NCI-H1694 treated with DMSO at 0.1 percent for 48 hours (cell line): ENCODE measurements at places on chromosomes 6 and 20.

GRCh38 chr6:1047981-1048541 lies 263.8 kb upstream of the FOXQ1 start:
- DNase-seq = no peak

- no peak for DNase-seq
Measured at GRCh38 chr20:10075606-10076005, 40.8 kb downstream of the ANKEF1 start.

GRCh38 chr6:132712366-132712765 lies 1.5 kb downstream of the VNN1 start:
- DNase-seq = no peak

DNA sequence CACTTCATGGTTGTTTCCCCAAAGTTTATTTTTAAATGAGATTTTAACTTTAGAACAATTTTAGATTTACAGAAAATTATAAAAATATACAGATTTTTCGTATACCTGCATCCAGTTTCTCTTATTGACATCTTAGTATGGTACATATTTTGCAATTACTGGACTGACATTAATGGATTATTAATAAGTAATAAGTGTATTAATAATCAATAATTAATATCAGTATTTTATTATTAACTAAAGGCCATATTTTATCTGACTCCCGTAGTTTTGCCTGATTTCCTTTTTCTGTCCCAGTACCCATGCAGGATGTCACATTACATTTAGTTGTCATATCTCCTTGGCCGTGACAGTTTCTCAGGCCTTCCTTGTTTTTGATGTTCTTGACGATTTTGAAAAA lies 307.0 kb downstream of the C6orf118 start:
- DNase-seq = no peak

DNA sequence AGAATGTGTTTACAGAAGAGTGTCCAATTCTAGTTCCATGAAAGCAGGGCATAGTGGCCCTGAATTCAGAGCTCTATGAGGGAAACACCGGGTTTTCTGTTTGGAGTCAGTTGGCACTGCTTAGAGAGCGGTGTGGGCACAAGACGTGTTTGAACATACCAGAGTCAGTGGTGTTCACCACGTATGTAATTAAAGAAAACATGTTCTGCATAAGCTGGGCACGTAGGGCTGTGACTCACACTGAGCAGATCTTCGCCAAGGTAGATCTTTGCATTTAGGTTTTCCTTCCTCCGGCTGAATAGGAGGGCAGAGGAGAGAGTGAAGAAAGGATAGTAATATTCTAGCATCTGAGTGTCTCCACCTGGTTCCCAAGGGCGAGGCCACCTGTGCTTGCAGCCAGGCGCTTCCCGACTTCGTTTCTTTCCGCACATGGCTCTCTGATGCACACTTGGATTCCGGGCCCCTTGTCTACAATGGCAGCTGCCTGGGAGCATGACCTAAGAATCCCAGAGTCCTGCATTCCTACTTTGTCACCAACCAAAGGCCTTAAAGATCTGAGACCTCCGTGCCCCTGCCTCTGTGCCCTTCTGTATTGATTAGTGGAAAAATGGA lies 136.2 kb downstream of the ERMARD start:
- no peak for DNase-seq

DNA sequence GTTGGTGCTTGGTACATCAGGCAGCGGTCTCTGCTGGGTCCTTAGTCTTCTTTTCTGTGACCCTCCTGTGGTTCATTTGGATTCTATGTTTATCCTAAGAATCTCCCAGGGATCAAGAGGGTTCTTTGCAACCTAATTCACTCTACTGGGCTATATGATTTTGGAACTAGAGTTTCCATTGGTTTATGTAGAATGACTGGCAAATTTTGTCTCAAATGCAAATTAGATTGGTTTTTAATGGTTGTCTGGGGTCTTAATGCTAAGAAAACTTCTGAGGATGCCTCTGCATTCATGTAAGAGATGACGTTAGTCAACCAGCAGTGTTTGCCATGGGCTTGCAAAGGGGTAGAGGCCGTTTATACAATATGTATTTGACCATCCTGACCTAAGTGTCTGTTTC lies 129.8 kb upstream of the ZFP64 start:
- no peak for DNase-seq

DNA sequence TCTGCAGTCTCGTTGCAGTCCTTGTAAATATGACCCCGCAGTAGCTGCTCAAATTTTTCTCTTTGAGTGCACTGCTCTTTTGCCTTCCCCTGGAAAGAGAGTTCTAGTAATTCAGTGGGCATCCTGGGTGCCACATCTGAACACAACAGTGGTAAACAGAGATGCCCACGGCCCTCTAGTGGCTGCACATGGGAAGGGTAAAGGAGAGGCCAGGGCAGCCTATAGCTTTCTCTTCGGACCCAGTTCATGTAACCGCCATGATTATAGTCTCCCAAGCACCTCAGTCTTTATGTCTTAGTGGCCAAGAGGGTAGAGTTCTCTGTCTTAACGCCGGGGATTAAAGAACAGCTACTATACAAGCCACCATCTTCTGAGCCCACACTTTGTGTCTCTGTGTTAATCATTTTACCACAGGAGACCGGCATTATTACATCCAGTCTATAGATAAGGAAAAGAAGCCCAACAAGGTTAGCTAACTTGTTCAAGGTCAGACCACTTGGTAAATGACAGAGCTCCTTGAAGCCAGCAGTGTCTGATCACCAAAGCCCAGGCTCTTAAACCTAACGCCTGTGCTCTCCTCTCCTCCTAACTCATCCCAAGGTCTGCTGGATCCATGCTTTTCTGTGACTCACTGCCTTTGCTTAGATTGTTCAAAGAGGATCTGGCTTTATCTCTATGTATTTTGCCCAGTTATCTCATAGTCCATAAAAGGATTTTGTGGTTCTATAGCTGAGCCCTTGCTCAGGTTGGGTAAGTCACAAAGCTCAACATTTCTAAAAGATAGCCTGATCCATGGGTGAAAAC lies 81.8 kb downstream of the ISM1 start:
- peak; percentile 19 for DNase-seq

GRCh38 chr20:21033817-21034216 lies 72.3 kb downstream of the LINC00237 start:
- no peak for DNase-seq

DNA sequence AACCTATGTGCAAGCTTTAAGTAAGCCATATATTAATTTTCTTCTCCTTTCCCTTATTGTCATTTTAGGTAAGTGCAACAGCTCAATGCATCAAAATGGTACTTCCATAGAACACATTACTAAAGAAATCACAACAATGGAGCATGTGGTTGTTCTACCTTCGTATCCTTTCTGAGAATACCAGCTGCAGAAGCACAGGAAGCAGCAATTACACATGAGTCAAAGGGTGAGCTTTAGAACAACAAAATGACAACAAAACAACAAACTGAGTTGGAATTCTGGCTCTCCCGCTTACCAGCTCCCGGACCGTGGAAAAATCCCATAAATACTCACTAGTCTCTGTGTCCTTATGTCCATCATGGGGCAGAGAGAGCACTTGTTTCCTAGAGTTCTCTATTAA lies 108.9 kb downstream of the BCAS1 start:
- no peak for DNase-seq

GRCh38 chr6:167973148-167973885 lies 24.2 kb upstream of the KIF25 start:
- no peak for DNase-seq

- DNase-seq = no peak
Measured at GRCh38 chr6:9086331-9086730, 651.0 kb upstream of the SLC35B3 start.

DNA sequence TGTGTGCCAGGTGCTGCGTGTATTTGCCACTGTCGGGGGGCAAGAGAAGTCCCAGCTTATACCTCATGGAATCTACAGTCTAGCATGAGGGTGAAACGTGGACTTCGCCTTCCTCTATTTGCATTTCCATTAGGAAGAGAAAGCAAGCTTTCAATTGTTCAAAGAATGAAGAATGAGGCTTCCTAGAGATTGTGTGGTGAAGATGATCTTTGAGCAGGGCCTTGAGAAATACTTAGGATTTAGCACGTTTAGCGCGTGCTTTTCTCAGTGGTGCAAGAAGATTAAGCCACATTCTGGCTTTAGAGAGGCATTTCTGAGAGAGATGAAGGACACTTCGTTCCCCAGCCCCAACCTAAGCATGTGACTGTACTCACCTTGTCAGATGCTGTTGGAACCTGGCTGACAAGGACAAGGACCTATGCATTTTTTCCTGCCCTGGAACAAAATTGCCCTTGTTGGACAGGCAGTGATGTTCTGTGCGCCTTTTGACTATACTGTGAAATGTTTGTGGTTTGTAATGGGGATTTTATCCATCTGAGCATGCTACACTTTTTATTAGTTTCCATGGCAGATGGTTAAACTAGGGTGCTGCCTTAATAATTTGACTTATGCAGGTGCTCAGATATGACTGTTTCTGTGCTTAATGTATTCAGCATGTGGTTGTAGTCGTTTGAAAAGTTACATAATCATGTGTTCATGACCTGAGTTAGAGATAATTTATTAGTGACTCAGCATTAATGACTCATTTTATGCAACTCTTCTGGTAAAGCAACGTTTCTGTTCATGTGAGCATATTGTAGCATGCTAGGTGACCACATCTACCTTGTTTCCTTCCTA lies 10.7 kb downstream of the TULP4 start:
- no peak for DNase-seq

DNA sequence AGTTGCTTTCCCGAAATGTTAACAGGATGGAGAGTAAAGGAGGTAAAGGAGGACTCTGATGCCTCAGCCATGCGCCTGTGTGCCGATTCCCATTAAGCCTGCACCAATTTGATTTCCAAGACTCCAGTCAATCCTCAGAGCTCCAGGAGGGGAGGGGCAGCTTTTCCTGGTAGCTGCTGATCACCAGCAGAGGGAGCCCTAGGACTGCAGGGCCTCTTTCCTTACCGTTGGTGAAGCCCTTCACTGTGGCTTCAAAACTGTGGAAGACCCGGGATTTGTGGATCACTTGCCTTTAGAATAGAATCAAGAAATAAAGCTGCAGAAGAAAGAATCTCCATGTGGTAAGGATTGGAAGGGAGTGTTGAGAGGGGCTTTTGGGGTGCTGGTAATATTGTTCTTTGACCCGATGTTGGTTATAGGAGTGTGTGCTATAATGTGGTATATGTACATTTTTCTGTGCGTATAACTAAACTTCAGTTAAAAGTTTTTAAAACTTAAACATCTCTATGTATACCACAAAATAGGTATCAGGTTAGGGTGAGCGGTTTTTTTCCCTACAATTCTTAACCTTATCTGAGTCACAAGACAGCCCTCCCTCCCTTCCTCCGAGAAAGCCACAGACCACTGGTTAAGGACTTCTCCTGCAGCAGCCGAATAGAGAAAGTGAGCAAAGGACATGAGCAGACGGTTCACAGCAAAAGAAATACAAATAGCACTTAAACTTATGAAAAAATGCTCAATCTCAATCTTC lies 6.9 kb upstream of the OSER1 start:
- peak; percentile 56 for DNase-seq

- no peak for DNase-seq
Measured at GRCh38 chr6:105802703-105803102, 283.4 kb upstream of the PRDM1 start.

DNA sequence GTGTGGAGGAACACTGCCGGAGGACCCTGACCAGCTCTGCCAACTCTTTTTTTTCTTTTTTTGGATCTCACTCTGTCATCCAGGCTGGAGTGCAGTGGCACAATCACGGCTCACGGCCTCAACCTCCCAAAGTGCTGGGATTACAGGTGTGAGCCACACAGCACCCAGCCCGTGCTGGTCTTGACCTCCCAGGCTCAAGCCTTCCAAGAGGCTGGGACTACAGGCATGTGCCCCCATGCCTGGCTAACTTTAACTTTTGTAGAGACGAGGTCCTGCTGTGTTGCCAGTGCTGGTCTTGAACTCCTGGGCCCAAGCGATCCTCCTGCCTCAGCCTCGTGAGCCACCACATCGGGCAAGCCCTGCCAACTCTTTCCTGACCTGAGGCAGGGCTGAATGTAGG lies 11.2 kb downstream of the GCNT2 start:
- no peak for DNase-seq

GRCh38 chr6:39731565-39731964 lies 6.4 kb upstream of the KIF6 start:
- DNase-seq = peak; percentile 2

DNA sequence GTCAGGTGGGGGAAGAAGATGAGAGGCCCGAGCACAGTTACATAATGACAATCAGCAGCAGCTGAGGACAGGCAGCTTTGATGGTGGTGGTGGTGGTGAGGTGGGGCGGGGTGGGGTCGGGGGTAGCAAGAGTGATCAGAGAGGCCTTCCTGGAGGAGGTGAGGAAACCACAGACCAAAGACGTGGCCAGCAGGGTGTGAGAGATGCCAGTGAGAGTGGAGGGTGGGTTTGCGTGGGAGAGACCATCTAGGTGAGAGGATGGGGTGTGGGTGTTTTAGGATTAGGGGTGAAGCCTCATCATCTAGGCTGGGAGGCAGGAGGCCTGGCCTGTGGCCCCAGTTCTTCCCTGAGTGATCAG lies 76.0 kb upstream of the TOX2 start:
- DNase-seq = no peak
